ENCODE measurements at places on chromosomes 12 and 14.

GRCh38 chr12:109654357-109654756 is 59.3 kb upstream of the FAM222A start:
- no peak for DNase-seq

GRCh38 chr12:3601461-3602150 is 110.6 kb downstream of the PRMT8 start:
- DNase-seq = no peak

DNA sequence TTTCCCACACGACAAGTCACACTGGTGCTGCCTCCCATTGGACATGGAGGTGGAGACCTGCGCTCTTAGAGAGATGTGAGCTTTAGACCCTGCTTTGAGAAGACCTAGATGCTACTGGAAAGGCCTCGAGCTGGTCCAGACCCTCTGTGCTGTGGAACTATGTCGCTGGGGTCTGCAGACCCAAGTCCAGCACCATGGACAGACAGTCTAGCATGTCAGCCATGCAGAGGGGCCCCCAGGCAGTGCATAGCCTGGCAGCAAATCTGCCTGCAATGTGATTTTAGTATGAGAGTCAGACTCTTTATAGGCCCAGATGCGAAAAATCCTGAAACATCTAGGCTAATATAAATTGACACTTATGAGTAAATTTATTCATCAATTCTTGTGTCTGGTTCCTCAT is 141.5 kb downstream of the NTF3 start:
- no peak for DNase-seq

DNA sequence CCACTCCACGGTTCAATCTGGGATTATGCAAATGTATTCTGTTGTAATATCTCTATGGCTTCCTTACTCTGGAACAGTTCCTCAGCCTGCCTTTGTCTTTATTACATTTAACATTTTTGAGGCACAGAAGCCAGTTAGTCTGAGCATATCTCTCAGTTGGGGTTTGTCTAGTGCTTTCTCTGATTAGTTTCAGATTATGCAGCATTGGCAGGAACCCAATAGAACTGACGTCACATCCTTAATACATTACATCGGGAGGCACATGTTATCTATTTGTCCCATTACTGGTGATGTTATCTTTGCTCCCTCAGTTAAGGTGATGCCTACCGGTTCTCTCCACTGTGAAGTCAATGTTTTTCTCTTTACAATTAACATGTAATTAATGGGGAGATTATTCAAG is 62.4 kb downstream of the PPM1A start:
- DNase-seq = no peak

GRCh38 chr12:124502379-124502778 is 65.0 kb downstream of the NCOR2 start:
- no peak for DNase-seq

All from iPS DF 19.7 (cell line).